ENCODE measurements at places on chromosomes 7 and 10.

DNA sequence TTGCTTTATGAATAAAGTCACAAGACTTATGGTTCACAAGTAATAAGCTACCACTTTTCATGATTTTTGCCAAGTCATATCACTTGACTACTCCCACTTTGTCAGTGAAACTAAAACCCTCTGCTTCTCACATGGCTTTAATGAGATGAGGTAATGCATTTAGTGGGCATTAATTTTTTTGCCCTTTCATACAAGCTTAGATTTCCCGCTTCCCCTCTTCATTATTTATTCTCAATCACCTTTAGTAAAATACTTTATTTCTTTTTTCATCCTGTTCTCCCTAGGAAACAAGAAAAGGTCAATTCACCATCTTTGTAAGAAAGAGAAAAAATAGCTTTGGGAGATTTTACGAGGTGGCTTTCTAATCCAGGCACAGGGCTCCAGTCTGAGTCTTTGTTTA is 109.6 kb upstream of the STARD3NL start:
- no peak for DNase-seq

- DNase-seq: no peak
Measured at GRCh38 chr10:6704896-6705295, 124.8 kb upstream of the PRKCQ start.

DNA sequence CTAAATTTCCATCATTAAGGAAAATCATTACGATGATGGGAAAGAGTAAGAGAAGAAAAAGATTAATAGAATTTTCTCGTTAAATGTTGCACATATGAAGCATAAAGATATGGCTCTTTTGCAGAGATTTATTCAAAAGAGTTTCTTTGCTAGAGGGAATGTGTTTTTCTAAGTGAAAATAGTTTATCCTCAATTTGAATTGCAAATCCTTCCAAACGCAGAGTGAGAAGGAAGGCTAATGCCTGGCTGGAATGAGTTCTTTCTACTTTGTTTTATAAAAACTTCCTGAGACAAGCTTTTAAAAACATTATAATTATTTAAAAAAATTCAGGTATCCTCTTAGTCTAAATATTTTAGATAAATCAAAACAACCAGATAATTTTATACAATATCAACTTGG is 14.2 kb downstream of the CYP26A1 start:
- DNase-seq: no peak

- DNase-seq: no peak
Measured at GRCh38 chr7:120842121-120842621, 15.8 kb downstream of the TSPAN12 start.

- DNase-seq: no peak
Measured at GRCh38 chr7:7790041-7790741, 71.8 kb upstream of the RPA3 start.

GRCh38 chr7:46244757-46245156 is 323.7 kb upstream of the IGFBP3 start:
- no peak for DNase-seq

- DNase-seq: no peak
Measured at GRCh38 chr10:17415046-17415658, 39.2 kb downstream of the ST8SIA6 start.

- DNase-seq: no peak
Measured at GRCh38 chr7:105101864-105102263, 87.9 kb downstream of the KMT2E start.

- no peak for DNase-seq
Measured at GRCh38 chr10:131480066-131480465, 168.5 kb upstream of the TCERG1L start.

DNA sequence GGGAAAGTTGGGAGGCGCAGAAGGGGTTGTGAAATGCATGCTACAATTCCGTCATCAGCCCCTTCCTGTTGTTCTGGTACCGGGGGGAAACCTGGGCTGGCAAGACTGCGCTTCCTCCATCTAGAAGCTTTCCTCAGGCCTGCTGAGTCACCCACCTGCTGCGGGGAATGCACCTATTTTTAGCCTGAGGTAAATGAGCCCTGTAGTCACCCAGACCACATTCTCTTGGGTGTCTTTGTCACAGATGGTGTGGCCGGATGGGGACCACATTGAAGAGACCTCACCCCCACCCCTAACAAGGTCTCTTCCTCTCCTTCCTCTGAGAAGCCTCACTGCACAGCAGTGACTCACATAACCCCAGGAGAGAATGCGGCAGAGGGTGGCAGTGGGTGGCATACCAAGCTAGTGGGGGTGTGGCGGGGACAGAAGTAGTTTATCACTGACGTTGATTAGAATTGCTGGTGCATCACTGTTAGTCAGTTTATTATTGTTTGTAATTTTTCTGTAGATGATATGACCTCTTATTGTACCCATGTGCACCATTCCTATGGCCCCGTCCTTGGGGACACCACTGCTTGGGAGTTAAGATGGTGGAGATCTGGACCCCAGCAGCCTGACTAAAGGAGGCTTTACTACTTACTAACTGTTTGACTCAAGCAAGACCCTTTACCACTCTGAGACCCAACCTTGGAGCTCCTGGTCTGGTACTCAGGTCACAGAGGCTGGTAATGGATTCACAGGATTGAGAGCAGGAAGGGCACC is 83.0 kb upstream of the DUSP5 start:
- DNase-seq: no peak

DNA sequence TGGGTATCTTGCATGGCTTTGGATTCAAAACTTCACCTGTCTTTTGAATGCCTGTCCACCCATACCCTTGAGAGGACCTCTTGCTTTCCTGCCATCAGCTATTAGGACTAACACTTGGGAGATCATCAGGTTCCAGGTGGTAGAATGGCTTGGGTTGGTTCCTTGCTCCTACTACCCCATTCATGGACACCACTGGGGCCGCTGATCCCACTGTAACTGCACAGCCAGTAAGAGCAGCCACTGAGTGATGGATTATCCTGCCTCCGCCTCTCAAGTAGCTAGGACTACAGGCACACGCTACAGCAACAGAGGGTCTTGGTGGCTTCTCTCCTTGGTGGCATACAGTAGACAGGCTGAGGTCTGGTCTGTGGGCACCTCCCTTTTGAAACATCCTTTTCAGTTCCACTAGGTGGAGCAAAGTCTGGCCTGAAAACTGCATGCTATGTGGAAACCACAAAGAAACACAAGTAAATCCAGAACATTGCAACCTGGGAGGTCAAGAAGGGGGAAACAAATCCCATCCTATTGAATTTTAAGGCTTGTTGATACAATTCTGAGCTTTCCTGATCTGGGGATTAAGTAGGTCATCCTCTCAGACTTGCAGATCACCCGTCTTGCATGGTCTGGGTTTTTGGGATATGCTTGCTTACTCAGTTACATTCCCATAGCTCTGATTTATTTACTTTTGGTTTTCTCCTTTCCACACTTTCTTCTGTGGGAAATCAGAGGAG is 9.4 kb downstream of the WBP1L start:
- no peak for DNase-seq

- DNase-seq: no peak
Measured at GRCh38 chr7:82091126-82091684, 321.4 kb upstream of the HGF start.

DNA sequence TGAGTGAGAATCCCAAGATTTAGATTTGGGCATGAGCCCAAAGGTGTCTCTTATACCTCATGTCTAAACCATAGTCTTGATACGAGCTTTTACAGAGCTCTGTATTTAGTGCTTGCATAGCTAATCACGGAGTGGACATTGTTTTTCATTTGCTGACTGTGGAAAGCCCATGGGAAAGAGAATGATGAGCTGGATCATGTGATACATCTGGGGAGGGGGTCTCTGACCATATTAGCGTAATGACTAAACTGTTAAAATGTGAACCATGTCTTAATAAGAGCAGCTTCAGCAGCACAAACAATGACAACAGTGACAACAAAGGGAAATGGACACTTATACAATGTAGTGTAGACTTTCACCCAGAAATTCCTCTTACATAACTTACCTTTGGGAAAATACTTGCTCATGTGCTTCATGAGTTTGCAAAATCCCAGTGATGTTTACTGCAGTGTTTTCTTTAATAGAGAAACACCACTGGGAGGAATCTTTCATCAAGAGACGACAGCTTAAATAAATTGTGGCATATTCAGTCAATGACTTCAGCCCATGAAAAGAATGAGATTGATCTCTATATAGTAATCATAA is 44.0 kb upstream of the ITGB1 start:
- no peak for DNase-seq

GRCh38 chr7:6121141-6121540 is 90.0 kb downstream of the ANKRD61 start:
- DNase-seq: no peak

DNA sequence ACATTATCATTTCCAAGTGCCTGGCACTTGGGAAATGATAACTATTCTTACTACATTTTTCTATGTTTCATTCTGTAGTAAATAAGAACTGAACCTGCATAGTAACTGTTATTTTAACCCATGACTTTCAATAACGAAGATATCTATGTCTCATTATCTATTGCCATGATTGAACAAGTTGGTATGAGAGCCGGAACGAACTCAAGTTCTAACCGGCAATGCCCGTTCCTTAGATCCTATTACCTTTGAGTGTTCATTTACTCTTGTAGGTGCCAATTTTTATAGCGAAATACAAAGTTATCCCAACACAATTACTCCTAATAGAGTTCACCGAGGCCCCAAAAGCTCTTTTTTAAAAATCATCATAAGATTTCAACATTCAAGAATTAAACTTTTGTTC is 885 bp upstream of the MET start:
- no peak for DNase-seq

DNA sequence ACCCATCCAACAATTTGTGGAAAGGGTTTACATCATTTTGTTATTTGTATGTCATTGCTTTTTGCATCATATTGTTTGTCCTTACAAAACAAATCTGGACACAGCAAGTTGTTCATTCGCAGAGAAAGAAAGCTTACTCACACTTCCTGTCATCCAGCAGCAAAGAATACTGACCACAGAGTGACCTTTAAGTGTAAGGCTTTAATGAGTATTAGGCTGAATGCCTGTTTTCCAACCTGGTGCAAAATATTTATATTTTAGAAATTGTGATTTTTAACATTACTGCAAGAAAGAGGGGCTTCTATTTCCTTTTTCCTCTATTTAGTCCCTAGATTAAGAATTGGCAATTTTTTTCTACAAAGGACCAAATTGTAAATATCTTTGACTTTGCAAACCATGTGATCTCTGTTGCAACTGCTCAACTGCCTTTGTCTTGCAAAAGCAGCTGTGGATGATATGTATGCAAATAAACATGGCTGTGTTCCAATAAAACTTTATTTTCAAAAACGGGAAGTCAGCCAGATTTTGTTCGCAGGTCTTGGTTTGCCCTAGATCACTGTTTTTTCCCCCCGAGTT is 27.8 kb upstream of the ITGB1 start:
- DNase-seq: no peak

DNA sequence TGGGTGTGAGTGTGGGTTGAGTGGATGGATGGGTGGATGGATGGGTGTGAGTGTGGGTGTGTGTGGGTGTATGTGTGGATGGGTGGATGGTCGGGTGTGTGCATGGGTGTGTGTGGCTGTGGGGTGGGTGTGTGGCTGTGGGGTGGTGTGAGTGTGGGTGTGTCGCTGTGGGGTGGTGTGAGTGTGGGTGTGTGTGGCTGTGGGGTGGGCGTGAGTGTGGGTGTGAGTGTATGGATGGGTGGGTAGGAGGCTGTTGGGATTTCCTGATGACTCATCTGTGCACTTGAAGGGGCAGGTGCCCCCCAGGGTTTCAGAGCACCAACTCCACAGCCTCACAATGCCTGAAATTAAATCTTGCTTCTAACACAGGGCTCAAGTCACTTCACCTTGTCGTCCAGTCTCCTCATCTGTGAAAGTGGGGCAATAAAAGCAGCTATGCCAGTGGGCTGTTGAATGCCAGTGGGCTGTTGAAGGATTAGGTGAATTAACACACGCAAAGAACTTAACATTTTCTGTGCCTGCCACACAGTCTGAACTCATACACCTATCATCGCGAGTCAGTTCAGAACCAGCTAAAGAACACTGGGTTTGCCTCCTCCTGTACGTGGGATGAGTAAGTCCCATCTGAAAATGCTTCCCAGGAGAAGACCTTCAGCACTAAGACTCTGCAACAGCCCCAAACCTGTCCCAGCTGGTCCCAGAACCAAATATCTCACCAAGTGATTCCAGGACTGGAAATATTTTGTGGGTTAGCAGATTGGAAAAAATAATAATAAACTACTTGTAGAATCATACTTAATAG is 32.0 kb downstream of the SFMBT2 start:
- DNase-seq: no peak

DNA sequence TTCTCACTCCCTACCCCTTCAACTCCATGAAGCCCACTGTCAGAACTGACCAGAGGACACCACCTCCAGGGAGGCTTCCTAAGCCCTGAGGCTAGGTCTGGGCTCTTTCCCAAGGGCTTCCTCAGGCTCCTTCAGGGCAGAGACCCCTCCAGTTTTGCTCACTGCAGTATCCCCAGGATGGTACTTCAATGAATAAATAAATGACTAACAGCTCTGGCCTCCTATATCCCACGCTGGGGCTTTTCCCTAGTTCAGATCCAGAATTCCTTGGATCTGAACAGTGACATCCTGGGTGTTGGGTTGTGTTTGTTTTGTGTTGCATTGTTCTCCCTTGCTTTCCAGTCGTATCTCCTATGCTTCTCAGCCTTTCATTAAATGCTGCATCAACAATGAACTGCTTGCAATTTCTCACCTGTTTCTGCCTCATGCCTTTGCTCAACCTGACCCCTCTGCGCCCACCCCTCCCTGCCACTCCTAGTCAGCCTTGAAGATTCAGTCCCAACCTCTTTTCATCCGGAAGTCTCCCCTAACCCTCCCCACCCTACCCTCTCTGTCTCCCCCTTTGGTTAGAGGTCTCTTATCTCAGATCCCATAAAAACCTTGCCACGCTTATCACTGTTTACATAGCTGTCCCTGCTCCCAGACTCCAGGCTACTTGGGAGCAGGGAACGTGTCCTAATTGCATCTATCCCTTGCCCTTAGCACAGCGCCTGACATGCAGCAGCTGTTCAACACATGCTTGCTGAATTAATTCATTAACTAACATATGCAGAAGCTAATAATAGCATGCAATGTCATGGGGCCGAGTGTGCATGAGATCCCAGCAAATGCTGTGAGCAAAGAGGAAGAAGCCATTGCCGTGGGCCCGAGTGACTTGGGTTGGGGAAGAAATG is 41.7 kb downstream of the PPP1R3C start:
- DNase-seq: no peak

DNA sequence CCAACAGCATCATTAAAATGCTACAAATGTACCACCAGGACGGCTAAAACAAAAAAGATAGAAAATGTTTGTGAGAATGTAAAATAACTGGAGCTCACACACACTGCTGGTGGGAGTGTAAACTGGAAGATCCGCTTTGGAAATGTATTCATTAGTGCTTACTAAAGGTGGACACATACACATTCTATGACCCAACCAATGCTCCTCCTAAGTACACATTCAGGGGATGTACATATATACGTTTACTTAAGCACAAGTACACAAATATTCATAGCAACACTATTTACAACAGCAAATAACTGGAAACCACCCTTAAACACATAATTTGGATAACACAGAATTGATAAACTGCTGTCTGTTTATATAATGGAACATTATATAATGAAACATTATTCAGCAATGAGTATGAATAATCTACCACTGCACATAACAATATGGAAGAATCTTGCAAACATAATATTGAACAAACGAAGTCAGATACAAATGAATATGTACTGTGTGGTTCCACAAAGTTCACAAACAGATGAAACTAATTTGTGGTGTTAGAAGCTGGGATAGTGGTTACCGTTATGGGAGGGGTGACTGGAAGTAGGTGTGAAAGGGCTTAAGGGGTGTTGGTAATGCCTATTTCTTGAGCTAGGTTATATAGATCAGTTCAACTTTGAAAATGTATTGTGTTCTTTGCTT is 52.1 kb downstream of the STRA8 start:
- DNase-seq: no peak

- DNase-seq: no peak
Measured at GRCh38 chr7:2280424-2280823, 33.8 kb downstream of the SNX8 start.
